ENCODE measurements at places on chromosomes 12 and 14.

DNA sequence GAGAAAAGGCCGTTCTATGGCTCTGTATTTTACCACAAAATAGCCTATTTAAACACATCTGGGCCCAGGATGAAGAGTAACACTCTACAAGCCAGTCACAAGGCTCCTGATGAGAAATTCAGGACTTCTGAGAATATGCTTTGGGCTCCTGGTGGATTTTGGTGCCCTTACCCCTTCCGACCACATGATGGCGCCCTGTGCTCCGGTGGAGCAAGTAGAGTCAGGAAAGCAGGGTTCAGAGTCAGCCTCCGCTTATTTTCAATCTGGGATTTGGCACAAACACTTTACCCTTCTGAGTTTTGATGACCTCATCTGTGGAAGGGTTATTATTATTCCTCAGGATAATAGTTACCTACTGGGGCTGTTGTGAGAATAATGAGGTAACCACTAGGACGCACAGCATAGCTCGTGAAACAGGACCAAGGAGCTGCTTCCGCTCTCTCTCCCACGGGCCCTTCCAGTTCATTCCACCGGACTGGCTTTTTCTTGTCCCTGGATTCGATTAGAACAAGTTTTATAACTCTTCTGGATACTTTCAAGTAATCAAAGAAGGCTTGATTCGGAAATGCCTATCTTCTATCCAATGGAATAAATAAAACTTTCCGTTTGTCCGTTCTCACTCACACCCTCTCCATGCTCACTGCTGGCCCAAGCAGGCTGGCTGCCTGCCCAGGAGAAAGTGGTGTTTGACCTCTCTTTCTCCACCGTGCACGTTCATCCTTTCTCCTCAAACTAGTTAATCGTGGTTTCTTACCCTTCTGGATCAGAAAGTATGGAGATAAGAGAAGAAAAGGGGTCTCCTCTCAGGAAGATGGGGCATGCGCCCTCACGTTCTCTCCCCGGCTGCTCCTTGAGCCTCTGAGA, 104.6 kb downstream of the GALC start:
- DNase-seq, result peak; percentile 80

DNA sequence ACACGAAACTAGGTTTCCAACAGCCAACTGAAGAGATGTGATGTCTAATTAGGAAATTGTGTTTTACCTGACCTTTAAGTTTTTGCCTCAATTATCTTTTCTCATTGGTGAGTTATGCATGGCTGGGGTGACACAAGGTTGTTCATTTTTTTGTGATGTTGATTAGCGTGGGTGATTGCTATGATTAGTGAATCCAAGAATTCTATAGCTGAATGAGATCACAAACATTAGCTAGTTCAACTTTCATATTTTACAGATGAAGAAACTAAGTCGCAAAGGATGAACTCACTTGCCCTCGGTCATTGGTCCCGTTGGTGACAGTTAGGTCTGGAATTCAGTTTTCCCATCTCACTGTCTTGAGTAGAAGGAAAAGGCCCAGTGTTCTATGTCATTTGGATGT, 32.6 kb upstream of the LMNTD1 start:
- no peak for DNase-seq

DNA sequence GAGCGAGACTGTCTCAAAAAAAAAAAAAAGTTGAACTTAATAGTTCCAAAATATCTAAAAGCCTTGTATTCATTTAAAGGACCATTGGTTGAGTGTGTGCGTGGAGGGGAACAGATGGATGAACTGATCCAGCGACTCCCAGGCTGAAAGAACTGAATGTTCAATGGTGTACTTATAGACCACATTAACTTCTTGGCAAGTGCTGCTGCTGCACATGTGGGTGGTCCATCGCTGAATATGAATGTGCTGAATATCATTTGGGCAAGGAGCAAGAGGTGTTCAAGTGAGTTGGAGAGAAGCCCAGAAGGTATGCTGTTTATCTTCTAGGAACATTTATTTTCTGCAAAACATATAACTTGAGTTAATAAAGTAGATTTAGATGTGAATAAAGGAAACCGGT, 289.0 kb upstream of the RPL10L start:
- no peak for DNase-seq

DNA sequence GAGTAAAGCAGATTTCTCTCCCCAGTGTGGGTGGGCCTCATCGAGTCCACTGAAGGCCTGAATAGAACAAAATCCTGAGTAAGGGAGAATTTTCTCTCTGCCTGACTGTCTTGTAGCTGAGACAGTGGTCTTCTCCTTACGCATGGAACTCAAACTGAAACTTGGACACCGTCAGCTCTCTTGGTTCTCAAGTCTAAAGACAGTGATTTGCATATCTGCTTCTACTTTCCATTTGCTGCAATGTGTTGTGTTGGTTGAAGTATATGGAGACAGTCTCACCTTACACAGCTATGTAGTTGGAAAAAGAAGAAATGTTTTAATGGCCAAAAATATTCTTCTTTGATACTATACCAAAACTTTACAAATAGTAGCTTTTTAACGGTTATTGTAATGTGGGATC, 160.2 kb upstream of the LMNTD1 start:
- DNase-seq, result no peak

DNA sequence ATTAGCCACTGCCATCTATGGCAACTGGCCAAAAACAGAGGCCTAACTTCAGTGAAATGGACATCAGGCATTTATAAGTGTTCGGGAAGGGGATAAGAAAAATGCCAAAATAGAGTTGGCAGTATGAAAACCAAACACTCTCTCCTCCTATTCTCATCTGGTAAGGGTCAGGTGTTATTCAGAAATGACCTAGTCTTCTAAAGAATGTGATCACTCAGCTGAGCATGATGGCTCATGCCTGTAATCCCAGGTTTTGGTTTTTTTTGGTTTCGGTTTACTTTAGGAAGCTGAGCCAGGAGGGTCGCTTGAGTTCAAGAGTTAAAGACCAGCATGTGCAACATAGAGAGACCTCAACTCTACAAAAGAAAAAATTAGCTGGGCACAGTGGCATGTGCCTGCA, 170.3 kb downstream of the GRIN2B start:
- no peak for DNase-seq

DNA sequence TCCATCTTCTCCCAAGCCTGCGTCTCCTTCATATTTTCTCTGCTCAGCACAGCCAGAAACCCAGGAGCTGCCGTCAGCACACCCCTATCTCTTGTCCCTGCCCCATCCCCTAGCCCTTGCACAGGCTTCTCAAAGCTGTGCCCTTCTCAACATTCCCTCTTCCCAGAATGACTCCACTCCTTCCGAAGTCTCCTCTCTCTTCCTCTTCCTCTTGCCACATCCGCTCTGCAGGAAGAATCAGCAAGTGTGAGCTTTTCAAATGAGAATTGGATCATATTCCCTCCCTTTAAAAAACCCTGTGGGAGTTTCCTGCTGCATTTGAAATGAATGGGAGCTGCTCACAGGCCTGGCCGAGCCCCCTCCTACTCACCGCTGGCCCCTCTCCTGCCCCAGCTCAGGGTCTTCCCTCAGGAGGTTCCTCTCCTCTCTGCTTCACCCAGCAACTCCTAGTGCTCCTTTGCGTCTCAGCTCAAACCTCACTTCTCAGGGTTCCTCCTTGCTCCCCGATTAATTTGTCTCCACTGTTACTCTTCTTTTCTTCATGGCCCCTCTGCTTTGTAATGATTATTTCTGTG, 528.5 kb upstream of the CCDC196 start:
- DNase-seq, result no peak

DNA sequence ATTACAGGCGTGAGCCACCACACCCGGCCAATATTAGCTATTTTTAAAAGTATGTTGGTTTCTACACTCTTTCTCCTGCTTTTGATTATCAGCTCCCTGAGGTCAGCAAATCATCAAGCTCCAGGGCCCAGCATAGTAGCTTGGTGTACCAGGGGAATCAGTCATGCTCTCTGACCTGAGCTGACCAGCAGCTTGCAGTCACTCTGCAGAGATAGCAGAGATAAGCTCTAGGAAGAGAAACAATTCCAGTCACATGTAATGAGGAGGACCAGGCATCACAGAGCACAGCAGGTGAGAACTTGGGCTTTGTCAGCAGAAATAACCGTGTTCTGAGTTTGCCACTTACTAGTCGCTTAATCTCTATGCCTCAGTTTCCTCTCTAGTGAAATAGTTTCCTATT, 8.5 kb downstream of the PLEKHD1 start:
- DNase-seq, result no peak

DNA sequence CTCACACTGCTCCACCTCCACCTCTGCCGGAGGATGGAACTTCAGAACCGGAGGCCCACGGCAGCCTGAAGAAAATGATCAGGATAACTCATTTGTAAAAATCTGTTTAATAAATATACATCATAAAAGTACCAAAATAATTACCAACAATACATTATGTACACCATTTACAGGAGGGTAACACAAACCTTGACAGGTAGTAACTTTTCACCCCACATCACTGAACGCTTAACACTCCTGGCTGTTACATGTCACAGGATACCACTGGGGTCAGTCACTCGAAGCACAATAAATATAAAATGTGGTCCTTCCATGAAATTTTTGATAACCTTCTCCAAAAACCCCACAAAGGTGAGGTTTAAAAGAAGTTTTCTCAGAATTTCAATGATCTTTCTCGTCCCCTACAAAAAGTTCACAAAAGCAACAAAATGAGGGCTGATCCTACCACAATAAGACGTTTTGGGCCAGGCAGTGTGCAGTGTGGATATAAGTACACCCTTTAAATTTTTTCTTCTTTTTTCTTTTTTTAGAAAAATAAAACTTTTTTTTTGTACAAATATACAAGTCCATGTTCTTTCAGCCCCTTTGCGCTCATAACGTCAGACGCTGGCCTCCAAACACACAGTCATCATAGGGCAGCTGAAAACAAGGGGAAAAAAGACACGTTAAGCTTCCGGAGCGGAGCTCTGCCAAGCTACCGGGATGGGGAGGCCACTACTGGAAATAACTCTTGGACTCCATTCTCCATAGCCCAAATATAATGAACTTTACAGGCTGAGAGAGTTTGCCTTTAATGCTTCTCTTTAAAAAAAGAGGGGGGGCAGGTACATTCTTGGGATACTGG, 2.9 kb downstream of the NFKBIA start:
- no peak for DNase-seq

DNA sequence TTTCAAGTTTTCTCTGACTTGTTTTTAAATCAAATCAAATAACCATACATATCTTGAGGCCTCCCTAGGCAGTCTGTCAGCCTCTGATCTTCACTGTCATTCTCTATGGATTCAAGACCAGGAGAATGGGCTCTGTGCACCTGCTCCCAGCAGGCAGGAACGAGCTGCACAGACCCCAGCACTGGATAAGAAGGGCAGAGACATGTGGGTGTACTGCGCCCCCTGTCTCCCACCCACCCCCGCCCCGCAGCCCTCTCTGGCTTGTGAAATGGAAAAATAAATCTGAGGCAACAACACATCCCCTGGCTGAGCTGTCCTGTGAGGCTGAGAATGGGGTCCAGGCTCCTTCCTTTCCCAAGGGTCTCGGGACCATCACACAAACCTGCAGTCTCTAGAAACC, 26.3 kb downstream of the CLMN start:
- peak; percentile 19 for DNase-seq

GRCh38 chr14:59116984-59117415, 71.5 kb upstream of the DAAM1 start:
- DNase-seq, result no peak

DNA sequence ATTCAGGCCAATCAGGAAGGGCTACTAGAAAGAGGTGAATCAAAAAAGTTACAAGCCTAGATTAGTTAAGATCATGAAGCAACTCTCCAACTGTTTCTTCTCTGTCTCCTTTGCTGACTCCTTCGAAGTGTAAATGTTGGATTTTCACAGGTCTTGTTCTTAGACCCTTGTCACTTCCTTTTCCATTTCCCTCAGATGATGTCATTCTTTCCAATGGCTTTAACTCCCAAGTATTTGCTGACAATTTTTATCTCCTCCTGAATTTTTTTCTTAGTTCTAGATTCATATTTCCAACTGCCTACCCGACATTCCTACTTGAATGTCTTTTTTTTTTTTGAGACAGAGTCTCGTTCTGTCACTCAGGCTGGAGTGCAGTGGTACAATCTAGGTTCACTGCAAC, 10.8 kb downstream of the GAS2L3 start:
- DNase-seq, result no peak

- no peak for DNase-seq
Observed at GRCh38 chr12:92900941-92901340, 28.2 kb downstream of the EEA1 start.

- DNase-seq, result no peak
Observed at GRCh38 chr12:6970096-6970527, 352 bp downstream of the PHB2 start.

- peak; percentile 81 for DNase-seq
Observed at GRCh38 chr12:108381787-108382436, 42.8 kb upstream of the CMKLR1 start.

- DNase-seq, result no peak
Observed at GRCh38 chr12:32679920-32680237, 778 bp downstream of the DNM1L start.

All from islet precursor cell (in vitro differentiated cells).